Right renal cortex interstitium (tissue), 3 donors: ENCODE measurements at places on chromosomes 6 and 20.

- DNase-seq: no peak
Measured at GRCh38 chr6:169252505-169253189, 999 bp downstream of the THBS2 start.

GRCh38 chr6:46848684-46849360 lies 55.6 kb downstream of the MEP1A start:
- peak; percentile 56 for DNase-seq

DNA sequence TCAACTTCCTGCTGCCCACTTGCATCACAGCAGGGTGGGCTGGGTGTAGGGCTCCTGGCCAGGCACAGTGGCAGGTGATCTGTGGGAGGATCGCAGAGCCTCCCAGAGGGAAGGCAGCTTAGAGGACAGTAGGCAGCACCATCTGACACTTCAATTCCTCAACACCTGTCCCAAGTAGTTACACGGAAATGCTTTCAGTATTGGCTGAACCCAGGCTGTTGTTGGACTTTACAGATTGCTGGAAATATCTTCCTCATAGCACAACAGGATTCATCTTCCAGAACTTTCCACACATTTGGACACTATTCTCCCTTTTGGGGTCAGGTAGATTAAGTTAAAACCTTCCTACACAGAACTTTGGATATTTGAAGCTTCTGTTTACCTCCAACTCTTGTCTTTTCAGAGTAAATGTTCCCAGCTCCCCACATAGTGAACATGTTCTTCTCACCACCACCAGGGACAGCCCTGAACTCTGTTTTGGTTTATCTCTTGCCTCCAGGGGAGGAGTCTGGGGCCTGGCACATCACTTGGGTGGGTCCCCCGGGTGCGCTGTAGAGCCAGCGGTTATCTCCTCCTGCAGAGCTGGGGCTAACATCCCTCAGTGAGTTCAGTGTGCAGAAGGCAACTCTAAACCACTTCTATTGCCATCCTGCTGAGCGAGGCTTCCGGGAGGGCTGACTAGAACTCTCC lies 3.5 kb upstream of the SLC22A2 start:
- no peak for DNase-seq

DNA sequence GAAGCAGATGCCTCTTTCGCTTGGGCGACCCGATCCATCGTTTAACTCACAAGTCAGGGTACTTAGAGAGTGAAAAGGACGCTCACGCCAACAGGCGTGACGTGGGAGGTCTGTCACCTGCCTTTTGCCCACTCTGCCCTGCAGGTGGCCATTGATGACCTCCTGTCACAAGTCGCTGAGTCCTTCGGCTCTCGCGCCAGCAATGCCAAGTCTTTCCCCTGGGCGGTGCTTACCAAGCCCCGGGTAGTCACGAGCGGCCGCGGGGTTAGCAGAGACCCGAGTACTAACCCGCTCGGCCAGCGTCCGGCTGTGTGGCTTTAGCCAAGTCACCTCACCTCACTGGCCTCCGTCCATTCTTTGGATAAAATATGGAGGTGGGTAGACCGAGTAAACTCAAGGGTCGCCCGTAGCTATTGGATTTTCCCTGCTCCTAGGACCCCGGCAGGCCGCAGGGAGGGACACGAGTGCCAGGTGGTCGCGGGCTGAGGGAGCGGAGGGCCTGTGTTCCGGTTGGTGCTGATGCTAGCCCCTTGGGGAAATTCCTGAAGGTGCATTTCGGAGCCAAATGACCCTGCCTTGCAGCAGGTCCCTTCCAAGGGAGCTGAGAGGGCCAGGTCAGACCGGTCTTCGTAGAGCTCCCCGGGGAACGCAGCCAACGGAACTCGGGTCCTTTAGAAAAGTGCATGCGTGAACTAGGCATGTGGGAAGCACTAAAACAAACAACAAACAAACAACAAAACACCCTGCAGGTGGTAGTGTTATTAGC lies 668 bp downstream of the PKIB start:
- no peak for DNase-seq

DNA sequence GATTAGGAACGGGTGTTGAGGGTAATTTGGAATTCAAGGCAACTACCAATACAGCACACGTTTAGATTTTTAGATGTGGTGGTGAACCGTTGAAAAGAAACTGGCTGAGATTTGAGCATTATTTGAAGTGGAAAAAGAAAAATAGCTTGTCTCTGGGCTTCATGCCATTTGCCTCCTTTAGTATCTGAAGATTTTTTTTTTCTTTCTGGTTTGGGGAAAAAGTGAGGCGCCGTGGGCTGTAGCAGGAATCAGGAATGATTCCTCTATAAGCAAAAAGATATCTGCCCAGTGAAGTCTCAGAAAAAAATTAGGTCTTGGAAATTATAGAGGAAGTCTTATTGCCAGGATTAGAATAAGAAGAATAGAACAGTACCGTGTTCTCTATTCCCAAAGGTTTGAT lies 88.5 kb downstream of the RPS12 start:
- DNase-seq: no peak

DNA sequence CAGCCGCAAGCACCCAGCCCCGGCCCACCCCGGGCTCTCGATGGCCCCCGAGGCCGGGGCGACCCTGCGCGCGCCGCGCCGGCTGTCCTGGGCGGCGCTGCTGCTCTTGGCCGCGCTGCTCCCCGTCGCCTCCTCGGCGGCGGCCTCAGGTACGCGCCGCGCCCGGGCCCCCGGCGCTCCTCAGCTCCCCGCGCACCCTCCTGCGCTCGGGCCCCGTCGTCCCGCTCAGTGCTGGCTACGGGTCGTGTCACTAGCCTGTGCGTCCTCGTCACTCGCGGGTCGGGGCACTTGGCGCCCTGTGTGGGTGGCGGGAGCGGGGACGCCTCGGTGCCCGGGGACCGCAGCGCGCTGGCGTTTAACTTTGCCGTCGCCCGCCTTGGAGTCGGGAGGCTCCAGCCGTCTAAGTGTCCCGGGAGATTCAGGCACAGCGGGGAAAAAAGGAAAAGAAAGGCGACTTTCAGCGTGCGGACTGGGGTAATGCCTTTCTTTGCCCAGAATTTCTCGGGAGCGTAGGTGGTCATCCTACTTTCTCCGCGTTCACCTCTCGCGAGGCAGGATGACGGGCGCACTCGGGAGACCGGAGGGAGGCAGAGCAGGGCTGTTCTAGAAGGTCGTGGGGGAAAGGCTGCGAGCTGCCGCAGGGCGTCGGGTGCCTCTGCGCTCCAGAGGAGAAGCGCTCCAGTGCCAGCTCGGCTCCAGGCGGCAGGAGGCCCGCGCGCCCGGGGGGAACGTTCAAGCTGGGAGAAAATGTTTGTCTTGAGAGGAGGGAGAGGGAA lies 545 bp downstream of the FNDC1 start:
- no peak for DNase-seq

DNA sequence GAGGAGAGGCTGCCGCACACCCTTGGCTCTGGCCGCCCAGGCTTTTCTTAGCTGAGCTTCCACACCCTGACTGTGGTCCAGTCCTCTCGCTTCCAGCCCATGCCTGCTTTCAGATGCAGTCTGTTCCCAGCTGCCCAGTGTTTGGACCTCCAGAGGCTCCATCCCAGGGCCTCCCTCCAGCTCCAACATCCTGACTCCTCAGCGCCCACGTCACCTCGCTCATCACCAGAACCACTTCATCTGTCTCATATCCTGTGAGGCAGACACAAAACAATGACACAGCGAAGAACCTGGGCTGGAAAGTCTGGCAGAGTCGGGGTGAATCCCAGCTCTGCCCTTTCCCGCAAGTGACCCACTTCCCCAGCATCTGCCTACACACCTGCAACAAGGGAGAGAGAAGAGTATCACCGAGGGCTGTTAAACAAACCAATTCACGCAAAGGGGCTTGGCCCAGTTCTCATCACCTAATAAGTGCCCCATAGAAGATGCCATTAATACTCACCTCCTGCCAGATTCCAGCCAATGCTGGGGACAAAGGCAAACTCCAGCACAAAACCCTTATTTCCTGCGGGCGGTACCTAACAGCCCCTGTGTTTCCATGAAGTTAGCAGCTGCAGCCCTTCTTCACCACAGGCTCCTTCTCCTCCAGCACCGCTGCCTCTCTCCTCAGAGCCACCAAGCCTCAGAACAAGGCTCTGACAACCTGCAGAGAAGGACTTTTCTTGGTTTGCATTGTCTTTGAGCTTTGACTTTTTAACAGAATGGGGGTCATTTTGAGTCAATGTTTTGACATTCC lies 133.4 kb upstream of the CDH4 start:
- no peak for DNase-seq

DNA sequence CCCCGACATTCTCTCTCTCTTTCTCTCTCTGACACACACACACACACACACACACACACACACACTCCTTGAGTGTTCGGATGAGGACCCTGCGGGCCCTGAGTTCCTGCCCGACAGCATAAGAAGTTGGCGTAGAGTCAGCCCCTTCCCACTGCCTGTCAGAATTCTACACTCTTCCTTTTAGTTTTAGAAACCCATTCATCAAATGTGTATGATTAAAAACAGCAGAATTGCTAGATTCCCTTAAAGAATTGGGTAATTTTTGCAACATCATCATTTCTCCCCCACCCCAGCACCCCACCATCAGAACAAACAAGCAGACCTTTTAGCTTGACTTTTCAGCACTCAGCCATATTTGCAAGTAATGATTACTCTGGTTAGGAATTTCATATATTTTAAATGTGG lies 322.8 kb downstream of the FARS2 start:
- DNase-seq: no peak

- DNase-seq: no peak
Measured at GRCh38 chr6:101931766-101932165, 538.3 kb downstream of the GRIK2 start.

GRCh38 chr6:119443993-119444641 lies 94.6 kb upstream of the MAN1A1 start:
- no peak for DNase-seq

- no peak for DNase-seq
Measured at GRCh38 chr6:157668009-157668401, 155.0 kb upstream of the SNX9 start.

- no peak for DNase-seq
Measured at GRCh38 chr6:154012852-154013251, 26.2 kb upstream of the OPRM1 start.

DNA sequence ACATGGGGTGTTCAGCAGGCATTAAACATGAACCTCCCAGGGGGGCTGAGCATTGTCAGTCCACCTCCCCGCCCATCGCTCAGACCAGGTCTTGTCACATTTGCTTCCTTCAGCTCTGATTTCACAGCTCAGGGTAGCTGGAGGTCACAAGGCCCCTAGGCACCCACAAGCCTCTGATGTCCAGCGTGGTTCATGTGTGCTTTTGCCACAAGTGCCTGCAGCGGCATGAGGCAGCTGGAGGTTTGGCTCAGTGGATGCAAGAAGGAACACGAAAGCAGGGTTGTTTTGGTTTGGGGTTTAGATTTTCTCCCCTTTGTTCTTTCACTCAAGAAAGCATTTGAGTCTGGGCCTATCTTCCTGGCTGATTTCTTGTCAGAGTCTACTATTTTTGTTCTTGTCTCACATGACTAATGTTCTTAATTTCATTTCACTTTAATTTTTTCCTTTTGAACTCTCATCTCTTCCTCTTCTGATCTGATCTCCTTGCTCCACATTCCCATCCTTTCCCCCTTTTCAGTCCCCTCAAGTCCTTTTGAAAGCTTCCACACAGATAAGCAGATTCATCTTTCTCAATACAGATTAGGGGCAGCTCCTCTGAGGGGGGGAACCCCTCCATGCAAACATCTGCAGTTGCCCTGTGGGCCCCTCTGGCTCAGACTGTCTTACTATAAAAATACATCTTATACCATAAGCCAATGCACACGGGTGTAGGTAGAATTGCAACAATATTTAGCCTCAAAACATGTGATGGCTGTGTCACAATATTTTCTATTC lies 68.1 kb upstream of the CEP85L start:
- DNase-seq: no peak

GRCh38 chr6:89111933-89112332 lies 5.9 kb downstream of the SRSF12 start:
- no peak for DNase-seq

- DNase-seq: no peak
Measured at GRCh38 chr6:31112478-31112877, at the start of gene C6orf15. C6orf15 (minus strand) TSS chr6:31112575; CDS start chr6:31112555, 20 bp downstream.

DNA sequence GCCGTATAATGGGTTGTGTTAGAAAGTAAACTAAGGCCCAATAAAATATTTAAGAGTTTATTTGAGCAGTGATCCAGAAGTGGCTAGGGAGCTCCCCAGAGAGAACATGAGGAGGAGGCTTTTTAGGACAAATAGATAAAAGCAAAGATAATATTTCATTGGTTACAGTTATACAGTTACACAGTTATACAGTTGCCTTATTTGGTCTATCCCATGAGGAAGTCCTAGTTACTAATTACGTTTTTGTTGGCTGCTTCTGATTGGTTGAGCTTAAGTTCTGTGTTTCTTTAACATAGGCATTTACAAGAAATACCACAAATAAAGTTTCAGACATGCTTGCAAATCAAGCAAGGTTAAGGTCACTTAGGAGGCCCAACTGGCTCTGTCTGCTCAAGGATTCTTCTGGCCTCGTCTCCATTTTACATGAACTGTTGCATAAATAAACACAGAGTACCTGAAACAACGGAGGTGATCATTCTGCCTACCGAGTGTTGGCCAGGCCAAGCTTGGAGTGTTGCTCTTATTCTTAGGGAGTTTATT lies 7.0 kb downstream of the UBD start:
- DNase-seq: peak; percentile 65

DNA sequence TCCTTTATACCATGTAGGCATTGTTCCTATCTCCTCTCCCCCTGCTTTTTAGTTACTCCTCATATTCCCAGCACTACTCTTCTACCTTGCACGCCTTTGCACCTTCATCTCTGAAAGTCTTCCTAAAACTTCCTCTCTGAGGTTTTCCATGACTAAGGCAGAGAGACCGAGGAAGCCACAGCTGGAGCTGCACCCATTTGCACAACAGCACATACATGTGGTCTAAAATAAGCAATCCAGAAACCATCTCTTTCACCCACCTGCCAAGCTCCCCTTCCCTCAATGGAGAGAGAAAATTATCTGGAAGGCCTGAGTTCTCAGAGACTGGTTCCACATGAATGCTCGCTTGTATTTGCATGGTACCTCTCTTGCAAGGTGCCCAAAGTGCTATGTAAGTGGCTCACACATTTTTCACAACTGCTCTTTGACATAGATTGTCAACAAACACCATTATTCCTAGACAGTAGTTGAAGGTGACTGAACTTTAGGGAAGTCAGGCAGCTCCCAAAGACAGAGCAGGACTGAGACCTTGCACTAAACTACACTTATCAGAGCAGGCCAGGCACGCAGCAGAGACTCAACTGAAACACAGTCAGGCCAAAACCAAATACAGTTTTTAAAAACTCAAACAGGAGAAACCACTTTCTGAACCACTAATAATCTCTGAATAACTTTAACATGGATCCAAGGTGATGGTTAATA lies 313.2 kb downstream of the TFAP2A start:
- DNase-seq: no peak
